Mesenchymal stem cell (in vitro differentiated cells and primary cell): ENCODE measurements at places on chromosomes 7 and 10.

DNA sequence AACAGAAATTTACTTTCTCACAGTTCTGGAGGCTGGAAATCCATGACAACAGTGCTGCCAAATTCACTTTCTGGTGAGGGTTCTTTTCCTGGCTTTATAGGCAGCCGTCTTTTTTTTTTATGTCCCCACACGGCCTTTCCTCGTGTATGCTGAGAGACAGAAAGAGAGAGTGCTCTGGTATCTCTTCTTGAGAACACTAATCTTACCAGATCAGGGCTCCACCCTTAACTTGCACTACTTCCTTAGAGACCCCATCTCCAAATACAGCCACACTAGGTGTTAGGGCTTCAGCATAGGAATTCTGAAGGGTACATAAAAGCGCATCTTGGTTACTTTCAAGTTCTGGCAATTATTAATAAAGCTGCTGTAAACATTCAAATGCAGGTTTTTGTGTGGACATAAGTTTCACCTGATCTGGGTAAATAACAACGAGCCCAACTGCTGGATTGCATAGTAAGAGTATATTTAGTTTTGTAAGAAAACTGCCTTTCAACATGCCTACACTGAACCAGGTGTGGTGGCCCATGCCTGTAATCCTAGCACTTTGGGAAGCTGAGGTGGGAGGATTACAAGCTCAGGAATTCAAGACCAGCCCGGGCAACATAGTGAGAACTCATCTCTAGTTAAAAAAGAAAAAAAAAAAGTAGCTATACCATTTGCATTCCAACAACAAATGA, 8.2 kb upstream of the C1GALT1 start:
- no peak for DNase-seq
- peak overlapping the region; percentile 22 for H3K4me3 ChIP-seq
- H3K27ac ChIP-seq = no peak overlapping the region
- no peaks in the 10 kb centered on the region for H3K4me1 ChIP-seq
- H3K36me3 ChIP-seq = peaks cover 40% of the 10 kb centered on the region
- H3K27me3 ChIP-seq = no peaks in the 10 kb centered on the region

DNA sequence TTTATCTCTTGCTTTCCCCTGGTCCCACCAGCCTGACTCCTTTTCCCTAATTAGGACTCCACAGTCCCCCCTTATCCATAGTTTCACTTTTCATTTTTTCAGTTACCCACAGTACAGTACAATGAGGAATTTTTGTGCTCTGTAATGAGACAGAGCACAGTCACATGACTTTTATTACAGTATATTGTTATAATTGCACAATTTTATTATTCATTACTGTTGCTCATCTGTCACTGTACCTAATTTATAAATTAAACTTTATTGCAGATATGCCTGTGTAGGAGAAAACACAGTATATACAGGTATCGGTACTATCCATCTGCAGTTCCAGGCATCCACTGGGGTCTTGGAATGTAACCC, 125.4 kb downstream of the KCNMA1 start:
- peak; percentile 39 for DNase-seq
- H3K4me3 ChIP-seq = no peak overlapping the region
- H3K27me3 ChIP-seq = no peaks in the 10 kb centered on the region
- no peaks in the 10 kb centered on the region for H3K36me3 ChIP-seq

GRCh38 chr10:79142064-79142491, 73.3 kb downstream of the ZMIZ1 start:
- peak overlapping the region; percentile 82 for H3K27ac ChIP-seq
- peaks cover 78% of the 10 kb centered on the region for H3K4me1 ChIP-seq
- DNase-seq = peak; percentile 95
- H3K36me3 ChIP-seq = peaks cover 48% of the 10 kb centered on the region

- H3K4me3 ChIP-seq = no peak overlapping the region
- H3K4me1 ChIP-seq = no peaks in the 10 kb centered on the region
- H3K27me3 ChIP-seq = no peaks in the 10 kb centered on the region
- H3K27ac ChIP-seq = no peak overlapping the region
- DNase-seq = no peak
Measured at GRCh38 chr7:110612680-110613079, 478.2 kb upstream of the LRRN3 start.

DNA sequence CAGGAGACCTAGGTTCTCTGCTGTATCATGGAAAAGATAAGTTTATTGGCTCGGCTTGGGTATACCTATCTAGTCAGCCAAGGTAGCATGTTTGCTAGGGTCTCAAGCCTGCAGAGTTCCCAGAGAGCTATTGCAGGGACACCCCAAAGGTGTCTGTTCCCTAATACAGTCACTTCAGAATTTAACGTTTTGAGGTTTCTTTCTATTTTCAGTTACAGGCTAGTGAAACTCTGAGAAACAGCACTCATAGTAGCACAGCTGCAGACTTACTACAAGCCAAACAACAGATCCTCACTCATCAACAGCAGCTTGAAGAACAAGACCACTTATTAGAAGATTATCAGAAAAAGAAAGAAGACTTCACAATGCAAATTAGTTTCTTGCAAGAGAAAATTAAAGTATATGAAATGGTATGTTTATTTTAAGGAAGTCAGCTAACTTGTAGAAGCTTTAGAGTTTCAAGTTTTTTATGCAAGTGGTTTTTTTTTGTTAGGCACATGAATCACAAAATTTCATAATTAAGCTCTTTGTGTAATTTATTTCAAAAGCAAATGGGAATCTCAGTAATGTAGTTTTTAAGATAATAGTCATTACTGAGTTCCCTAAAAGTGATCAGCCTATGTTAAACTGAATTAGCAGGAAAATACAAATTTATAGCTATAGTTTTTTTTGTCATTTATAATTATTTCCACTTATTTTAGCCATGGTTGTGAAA, 54.9 kb downstream of the AKAP9 start:
- DNase-seq = no peak
- H3K4me3 ChIP-seq = no peak overlapping the region
- peaks cover 4% of the 10 kb centered on the region for H3K4me1 ChIP-seq

GRCh38 chr10:70647086-70647485, 25.2 kb upstream of the ADAMTS14 start:
- H3K36me3 ChIP-seq = no peaks in the 10 kb centered on the region
- H3K27ac ChIP-seq = no peak overlapping the region
- no peak for DNase-seq
- no peak overlapping the region for H3K4me3 ChIP-seq
- peaks cover 3% of the 10 kb centered on the region for H3K4me1 ChIP-seq

DNA sequence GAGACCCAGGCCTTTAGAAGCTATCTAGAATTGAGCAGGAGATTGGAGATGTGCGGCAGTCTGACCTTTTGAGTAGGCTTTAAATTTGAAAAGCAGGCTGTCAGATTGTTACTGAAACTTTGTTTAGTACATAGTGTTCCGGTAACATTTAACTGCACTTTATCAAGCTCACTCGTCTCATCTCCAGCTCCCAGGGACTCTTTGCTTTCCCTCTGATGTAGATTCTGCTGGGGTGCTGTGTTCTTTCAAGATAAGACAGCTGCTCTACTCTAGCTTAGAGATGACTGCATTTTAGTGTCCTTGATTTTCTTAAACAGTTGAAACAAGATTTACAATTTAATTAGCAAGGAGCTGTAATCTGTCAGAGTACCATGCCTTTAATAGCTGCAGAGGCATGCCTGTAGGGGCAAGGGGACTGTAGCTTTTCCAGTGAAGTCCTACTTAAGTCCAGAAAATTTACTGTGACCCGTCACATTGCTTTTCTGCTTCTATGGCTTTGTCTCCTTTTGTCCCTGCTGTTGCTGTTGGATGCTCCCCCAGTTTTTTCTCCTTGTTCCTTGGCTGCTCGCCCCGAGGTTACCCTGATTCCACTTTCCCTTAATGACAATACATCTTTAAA, 56.4 kb upstream of the MTPN start:
- peak; percentile 86 for DNase-seq
- H3K27ac ChIP-seq = no peak overlapping the region
- H3K4me1 ChIP-seq = no peaks in the 10 kb centered on the region
- peaks cover 5% of the 10 kb centered on the region for H3K27me3 ChIP-seq

DNA sequence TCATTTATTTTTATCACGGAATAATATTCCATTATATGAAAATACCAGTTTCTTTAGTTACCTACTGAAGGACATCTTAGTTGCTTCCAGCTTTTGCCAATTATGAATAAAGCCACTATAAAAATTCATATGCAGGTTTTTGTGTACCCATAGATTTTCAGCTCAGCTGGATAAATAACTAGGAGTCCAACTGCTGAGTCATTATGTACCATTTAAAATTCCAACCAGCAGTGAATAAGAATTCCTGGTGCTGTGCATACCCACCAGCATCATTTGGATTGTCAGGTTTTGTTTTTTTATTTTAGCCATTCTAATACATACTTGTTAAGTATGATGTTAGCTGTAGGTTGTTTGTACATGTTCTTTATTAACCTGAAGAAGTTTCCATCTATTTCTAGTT, 14.5 kb downstream of the FAM24B start:
- H3K4me1 ChIP-seq = peaks cover 2% of the 10 kb centered on the region
- H3K36me3 ChIP-seq = no peaks in the 10 kb centered on the region
- H3K4me3 ChIP-seq = no peak overlapping the region
- no peak overlapping the region for H3K27ac ChIP-seq
- DNase-seq = no peak

DNA sequence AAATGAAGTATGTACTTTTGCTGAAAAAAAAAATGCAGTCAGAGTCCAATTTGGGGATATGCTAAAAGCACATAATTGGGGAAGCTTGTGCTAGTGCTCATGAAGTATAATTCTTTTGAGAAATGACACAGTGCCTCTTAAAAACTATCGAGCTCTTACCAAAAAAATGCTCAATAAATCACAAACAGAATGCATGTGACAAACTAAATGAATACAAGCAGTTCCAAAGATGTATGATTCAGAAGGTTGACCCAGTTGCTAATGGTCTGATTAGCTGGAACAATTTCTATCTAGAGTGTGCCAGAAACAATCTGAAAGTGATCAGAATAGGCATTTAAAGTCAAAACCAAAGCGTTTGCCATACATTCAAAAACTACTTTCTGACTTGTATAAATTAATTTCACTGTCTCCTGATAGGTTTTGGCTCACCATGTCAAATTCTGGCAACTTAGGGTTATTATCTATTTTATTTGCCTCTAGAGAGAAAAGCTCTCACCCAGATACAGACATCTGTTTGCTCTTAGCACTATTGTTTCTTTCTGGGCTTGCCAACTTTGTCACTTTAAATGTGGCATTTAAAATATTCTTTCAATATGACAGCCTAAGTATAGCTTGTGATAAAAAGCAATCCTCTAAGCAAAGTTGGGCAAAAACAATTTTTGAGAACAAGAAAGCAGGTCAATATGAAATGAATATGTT, 114.7 kb upstream of the AHR start:
- no peaks in the 10 kb centered on the region for H3K4me1 ChIP-seq
- H3K27ac ChIP-seq = no peak overlapping the region
- H3K36me3 ChIP-seq = no peaks in the 10 kb centered on the region
- H3K27me3 ChIP-seq = no peaks in the 10 kb centered on the region

DNA sequence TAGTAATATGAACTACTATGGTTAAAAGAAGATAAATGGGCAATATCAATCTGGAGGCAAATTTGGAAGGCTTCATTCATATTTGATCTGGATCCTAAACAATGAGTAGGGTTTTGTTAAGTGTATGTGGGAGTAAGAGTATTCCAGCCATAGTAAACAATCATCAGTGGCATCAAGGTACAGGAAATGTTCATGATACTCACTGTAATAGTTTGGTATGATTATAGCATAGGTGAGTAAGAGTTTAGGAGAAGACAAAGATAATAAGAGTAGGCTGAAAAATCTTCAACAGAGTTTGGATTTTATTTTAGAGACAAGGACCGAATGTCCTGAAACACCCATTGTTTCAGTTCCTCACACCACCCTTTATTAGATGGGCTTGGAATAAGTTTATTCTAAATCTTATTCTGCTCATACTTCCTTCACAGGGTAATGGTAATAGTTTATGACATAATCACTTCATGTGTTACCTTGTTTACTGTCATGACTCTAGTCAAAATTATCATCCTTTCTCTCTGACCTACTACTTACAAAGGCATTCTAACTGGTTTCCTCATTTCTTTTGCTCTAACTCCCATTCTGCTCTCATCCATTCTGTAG, 38.9 kb downstream of the BRAF start:
- H3K4me1 ChIP-seq = no peaks in the 10 kb centered on the region
- no peak for DNase-seq
- H3K27ac ChIP-seq = no peak overlapping the region
